ENCODE measurements at places on chromosomes 5 and 9. TPM values are rescaled to one million over a fixed set of nuclear protein-coding genes. Genes with fewer than 3 reads are reported as not detected.
A peak's percentile ranks its signal among the peaks of the same experiment; 100 is the strongest.

GRCh38 chr5:149860801-149861322, 83.7 kb downstream of the PDE6A start:
- DNase-seq, result no peak

DNA sequence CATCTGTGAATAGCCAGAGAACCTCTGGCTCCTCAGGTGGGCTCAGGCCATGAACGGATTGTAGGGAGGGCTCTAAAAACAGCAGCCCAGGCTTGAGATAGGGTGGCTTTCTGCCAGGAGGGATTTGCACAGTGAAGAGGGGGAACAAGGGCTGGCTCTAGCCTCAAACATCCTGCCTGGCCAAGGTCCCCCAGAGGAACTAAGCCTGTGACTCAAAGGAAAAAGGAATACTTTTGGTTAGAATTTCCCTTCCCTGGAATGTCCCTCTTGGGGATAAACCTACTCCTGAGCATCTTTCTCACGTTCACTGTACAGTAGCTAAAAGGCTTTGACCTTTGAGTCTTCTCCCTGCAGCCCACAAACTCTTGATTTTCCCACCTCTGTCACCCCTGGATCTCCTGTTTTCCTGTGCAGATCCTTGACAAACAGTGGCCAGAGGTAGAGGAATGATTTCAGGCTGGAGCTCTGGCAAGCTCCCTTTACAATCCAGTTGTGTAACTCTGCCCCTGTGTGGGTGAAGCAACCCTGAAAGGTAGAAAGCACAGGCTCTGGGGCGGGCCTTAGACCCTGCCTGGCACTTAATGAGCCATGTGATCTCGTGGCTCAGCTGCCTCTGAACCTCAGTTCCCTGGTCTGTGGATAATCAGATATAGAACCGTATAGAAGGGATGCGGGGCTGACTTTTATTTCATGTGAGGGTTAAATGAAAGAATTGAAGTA, 17.4 kb downstream of the SEC61B start:
- DNase-seq, result no peak

- DNase-seq, result peak; percentile 46
These were observed 60.8 kb downstream of the SH3TC2 start for GRCh38 chr5:149002053-149002452.

The LYRM7 gene
- 12.1 TPM for total RNA-seq

DNA sequence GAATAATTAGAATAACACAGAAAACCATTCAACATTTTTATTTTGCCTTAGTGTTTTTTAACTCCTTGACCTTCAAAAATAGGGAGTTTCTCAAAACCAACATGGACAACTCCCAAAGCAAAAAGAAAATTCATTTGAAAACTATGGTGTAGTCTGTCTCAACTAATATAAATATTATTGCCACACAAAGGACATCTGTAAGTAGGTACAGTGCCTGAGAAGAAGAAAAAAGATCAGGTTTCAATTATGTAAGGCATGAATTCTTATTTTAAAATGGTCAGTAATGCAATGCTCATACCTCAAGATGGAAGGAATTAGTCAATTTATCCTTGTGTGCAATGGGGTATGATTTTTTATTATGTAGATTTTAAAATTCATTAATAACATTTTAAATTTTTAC, 109.6 kb upstream of the CNTLN start:
- DNase-seq, result no peak

All from Panc1 (cell line).